ENCODE measurements at places on chromosomes 13 and 19. TPM values are rescaled to one million over a fixed set of nuclear protein-coding genes. Genes with fewer than 3 reads are reported as not detected.

Gene MEDAG
- 1.5 TPM for total RNA-seq

DNA sequence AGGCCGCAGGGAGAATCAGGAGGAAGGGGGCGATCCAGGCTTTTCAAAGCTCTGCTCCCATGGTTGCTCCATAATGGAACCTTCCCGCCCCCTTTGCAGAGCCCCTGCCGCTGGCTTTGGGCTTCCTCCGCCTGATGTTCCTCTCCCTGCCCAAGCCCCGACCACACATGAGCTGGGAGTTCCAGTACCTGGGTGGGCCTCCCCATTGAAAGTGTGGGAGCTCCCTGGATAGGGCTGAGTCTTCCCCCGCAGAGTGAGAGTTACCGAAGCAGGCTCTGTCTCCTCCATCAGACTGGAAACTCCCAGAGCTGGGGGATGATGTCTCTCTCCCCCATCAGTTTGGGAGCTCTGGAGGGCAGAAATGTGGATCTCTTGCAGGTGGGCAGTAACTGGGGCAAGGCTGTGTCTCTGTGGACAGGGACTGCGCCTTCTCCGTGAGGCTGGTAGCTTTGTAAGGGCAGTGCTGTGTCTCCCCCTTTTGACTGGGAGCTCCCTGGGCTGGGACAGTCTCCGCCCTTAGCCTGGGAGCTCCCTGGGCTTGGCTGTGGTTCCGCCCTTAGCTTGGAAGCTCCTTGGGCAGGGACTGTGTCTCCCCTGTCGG is 722 bp downstream of the DCAF15 start:
- no peak for DNase-seq

- no peak for DNase-seq
Observed at GRCh38 chr19:57403737-57404563, 7.0 kb upstream of the ZNF17 start.

DNA sequence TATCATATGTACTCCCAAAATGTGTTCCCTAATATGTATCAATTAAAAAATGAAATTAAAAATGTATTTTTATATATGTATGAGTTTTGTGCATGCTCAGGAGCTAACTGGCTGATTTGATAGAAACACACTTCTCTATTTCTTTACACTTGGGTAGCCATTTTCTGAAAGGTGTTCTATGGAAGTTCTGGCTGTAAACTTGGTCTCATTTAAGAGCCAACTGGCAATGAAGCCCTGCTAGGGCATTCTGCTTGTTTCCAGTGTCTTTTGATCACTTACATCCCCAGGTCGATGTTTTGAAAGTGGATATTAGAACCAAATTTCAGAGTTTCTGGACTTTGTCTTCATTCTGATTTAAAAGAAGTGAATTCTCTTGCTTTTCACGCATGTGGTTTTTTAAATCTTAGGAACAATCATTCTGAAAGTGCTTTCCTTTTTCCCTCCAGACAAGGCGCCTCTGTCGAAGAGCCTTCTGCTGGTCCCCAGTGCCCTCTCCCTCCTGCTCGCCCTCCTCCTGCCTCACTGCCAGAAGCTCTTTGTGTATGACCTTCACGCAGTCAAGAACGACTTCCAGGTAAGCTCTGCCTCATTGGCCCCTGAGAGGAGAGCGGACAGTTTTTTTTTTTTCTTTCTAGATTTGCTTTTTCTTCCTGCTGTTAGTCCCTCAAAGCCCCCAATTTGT is 20.1 kb downstream of the GPR18 start:
- no peak for DNase-seq

GRCh38 chr13:77832339-77833100 is 86.1 kb downstream of the EDNRB start:
- no peak for DNase-seq

Data from pancreas (tissue), 10 donors.